ENCODE measurements at places on chromosomes 5 and 9. TPM values are rescaled to one million over a fixed set of nuclear protein-coding genes. Genes with fewer than 3 reads are reported as not detected.

- DNase-seq = no peak
Measured at GRCh38 chr5:10482791-10483530, 41.3 kb downstream of the ROPN1L start.

GRCh38 chr5:175853573-175854230 lies 17.7 kb upstream of the CPLX2 start:
- DNase-seq = no peak

- no peak for DNase-seq
Measured at GRCh38 chr5:136374003-136374402, 8.7 kb upstream of the TRPC7 start.

GRCh38 chr5:157744051-157745011 lies 819 bp downstream of the LSM11 start:
- no peak for DNase-seq

- no peak for DNase-seq
Measured at GRCh38 chr5:142821733-142822487, 51.7 kb downstream of the ARHGAP26 start.

DNA sequence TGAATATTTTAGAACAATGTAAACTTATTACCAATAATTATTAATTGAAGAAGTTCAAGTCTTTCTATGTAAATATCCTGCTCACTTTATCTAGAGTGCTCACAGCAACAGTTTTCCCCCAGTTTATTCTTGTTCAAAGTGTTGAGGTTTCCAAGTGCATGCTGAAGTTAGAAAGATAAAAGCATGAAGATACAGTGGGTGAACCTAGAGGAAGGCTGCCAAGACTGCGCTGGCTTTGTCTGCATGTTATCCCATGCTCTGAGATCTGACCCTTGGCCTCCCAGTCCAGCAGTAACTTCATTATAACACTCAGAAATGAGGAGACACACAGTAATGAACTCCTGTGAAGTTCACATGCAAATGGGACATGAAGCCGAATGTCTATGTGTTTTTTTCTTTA lies 76.0 kb upstream of the PIP5K1B start:
- no peak for DNase-seq

Gene CNTLN
- 10.6 TPM for total RNA-seq

Gene TLE4
- total RNA-seq = 91.9 TPM

Gene CCL27
- 0.68 TPM for total RNA-seq

Measured in ureter (tissue), 1 donor.